ENCODE measurements at places on chromosomes 6 and 20.

DNA sequence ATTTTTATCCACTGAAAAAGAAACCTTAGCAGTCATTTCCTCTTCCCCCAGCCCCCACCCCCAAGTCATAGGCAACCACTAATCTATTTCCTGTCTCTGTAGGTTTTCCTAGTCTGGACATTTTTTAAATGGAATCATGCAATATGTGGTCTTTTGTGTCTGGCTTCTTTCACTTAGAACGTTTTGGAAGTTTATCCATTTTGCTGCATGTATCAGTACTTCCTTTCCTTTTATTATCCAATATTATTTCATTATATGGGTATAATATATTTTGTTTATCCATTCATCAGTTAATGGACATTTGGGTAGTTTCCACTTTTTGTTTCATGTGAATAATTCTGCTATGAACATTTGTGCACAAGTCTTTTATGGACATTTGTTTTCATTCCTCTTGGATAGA lies 99.3 kb upstream of the BMP5 start:
- no peak for DNase-seq

DNA sequence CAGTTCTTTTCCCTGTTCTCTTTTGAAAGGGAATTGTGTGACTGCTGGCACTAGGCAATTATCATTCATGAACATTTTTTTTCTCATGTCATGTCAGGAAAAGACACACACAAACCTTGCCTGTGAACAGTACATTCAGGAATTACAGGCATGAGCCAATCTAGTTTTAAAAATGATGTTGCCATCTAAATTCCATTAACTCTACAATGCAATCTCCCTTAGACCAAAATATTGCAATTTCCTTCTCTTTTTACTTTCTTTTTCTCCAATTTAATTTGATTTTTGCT lies 127.5 kb upstream of the STMND1 start:
- DNase-seq: no peak

- no peak for DNase-seq
These were observed 345.3 kb downstream of the CDKAL1 start for GRCh38 chr6:20879526-20879925.

GRCh38 chr6:23523771-23524170 lies 602.2 kb upstream of the NRSN1 start:
- DNase-seq: no peak

- DNase-seq: peak; percentile 61
These were observed at the start of gene CALHM5 for GRCh38 chr6:116511424-116512110. Gene CALHM5 (plus strand): TSS chr6:116511639. CDS start chr6:116511697, 58 bp downstream.

- DNase-seq: no peak
These were observed 439.2 kb downstream of the C6orf118 start for GRCh38 chr6:164870164-164870563.

GRCh38 chr6:118761645-118762044 lies 110.3 kb upstream of the CEP85L start:
- no peak for DNase-seq

GRCh38 chr20:19560881-19561480 lies 197.1 kb upstream of the RIN2 start:
- no peak for DNase-seq

- DNase-seq: no peak
These were observed 8.4 kb upstream of the E2F3 start for GRCh38 chr6:20393297-20393696.

- no peak for DNase-seq
These were observed 54.2 kb downstream of the KLHL31 start for GRCh38 chr6:53611342-53611741.

DNA sequence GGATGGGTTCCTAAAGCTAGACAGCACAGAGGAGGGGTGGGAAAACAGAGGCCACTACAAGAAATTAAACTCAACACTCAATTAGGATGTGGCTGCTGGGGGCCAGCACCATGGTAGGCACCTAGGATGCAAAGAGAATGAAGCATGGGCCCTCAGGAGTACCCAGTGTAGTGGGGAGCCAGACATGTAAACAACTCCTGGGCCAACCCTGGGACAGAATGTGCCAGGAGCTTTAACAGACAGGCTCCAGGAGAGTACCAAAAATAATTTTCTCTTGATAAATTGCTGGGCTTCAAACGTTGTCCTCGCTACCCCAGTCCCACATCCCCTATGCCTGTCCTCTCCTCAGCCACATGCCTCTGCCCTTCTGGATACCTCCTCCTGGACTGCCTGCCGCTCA lies 1.7 kb downstream of the TMEM151B start:
- DNase-seq: no peak

DNA sequence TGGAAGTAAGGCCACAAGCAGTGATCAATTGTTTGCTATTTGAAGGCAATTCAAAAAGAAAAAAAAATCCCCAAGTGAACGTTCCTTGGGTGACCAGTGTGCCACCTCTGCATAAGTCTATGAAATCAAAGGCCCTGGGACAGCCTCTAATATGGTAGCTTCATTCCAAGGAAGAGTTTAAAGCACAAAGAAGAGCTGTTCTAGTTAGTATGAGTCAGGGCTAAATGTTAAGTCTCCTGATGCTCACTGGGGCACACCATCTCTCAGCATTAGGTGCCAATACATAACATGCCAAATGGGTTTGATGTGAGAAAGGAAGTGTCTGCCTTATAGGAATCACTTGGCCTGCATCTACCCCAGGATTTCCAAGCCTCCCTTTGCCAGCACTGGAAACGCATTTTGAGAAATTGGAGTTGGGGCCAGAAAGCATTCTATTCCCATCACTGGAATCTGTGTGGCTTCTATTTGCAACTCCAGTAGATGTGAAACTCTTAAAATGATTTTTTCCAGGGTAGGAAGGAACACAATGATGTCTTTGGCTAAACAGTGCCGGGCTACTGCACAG lies 13.0 kb downstream of the UNC5CL start:
- no peak for DNase-seq

DNA sequence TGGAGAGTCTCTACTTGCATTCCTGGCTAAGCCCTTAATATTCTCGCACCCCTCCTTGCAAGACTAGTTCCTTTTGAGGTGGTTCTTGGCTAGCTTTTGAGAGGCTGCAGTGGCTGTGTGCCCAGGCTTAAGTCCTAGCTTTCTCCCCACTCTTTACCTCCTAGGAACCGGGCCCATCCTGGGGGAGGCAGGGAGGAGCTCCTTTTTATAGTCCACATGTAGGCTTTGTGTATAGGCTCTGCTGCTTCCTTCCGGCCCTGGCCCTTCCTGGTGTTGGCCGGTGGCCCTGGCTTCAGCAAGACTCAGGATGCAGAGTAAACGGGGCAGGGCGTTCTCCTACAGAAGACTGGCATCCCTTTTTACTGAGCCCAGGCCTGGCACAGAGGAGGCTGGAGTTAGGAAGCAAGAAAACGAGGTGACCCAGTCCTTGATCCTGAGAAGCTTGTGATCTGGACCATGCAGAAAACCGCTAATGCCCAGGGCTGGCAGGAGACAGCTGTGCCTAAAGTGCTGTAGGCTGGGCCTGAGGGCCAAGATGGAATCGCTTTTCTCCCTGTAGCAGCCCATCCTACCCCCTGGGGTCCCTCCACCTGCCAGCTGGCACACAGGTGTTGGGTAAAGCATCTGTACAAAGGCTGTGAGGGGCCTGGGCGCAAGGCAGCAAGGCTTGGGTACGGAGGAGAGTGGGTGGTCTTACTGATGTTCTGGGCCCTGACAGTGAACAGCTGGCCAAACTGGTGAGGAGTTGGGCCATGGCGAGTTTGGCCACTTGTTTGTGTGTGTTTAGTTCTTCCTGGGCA lies 8.7 kb downstream of the PLCG1 start:
- no peak for DNase-seq

- no peak for DNase-seq
These were observed 53.7 kb upstream of the STX16 start for GRCh38 chr20:58597249-58597891.

GRCh38 chr6:111989743-111990142 lies 64.2 kb upstream of the CCN6 start:
- DNase-seq: no peak

DNA sequence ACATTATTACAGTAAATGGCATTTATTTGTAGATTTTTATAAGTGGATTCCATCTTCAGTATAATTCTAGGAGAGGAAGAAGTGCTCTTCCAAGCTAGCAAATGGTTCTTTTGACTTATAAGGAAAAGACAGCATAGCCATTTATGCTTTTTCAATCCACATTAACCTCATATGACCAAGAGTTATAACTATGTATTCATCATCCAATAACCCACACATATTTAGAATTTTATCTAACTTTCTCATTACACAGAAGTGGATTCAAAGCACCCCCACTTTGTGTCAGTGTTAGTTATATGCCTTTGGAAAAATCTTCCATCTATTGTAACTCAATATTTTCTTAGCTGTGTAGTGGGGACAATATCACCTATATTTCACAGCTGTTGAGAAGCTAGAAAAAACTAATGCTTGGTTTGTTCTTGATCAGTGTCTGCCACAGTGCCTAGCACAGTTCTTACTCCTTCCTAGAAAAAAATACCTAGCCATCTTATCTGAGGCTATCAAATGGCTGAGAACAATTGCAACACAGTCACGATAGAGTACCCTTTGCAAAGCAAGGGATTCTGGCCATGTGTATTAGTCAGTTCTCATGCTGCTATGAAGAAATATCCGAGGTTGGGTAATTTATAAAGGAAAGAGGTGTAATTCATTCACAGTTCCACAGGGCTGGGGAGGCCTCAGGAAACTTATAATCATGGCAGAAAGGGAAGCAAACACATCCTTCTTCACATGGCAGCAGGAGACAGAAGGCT lies 986.3 kb downstream of the TFAP2A start:
- DNase-seq: no peak

GRCh38 chr20:48680650-48681049 lies 147.1 kb downstream of the PREX1 start:
- no peak for DNase-seq

All from hematopoietic multipotent progenitor cell treated with erythropoietin and hydrocortisone succinate and interleukin-3 and kit ligand, for 8 days (in vitro differentiated cells).